ENCODE measurements at places on chromosomes 13 and 19.
A peak's percentile ranks its signal among the peaks of the same experiment; 100 is the strongest.

DNA sequence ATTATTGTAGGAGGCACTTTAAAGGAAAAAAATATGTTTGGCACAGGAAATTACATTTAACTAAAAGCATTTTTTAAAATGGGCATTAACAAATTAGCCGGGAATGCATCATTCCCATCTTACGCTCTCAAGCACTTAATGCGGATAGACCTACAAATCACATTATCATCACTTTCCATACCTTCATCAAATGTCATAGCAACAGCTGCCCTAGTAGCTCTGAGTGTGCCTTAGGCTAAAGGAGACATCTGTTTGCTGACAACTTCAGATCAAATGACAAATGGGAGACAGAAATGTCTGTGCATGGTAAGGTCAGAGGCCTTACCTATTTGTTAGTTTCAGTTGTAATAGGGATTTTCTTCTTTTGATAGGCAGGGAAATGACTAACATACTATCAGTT is 773.2 kb upstream of the SLC10A2 start:
- DNase-seq: no peak

- DNase-seq: peak; percentile 74
These were observed 8.7 kb downstream of the BCL3 start for GRCh38 chr19:44757057-44757734.

DNA sequence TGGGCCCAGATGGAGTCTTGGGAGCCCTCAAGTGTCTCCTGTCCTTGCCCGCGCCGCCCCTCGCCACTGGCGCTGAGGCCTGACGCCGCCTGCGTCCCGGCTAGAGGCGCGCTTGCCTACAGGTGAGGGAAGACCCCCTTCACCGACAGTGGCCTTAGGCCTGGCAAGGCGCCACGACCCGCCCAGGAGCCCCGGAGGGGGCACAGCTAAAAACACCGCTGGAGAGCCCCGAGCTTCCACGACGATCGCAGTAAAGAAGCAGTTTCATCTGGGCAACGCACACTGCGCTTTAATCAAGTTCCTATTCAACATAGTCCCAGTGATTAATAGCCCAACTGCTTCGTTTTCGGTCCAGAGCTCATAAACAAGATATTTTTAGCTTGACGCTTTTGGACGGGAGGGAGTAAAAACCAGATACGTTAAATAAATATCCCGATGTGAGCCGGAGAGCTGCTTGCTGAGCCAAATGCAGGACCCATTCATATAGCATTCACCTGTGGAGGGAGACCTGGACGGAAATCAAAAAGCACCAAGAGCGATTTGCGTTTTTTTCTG is 1.5 kb upstream of the CEBPA start:
- DNase-seq: peak; percentile 29

GRCh38 chr19:3514930-3515329 is 8.8 kb downstream of the FZR1 start:
- peak; percentile 61 for DNase-seq

GRCh38 chr13:46012404-46012803 is 40.1 kb downstream of the ZC3H13 start:
- DNase-seq: no peak

- DNase-seq: no peak
These were observed 2.1 kb downstream of the RPL18A start for GRCh38 chr19:17861542-17862402.

- peak; percentile 8 for DNase-seq
These were observed 79.2 kb upstream of the POMP start for GRCh38 chr13:28579736-28580135.

GRCh38 chr13:113802090-113802531 is 43.1 kb downstream of the TMEM255B start:
- peak; percentile 84 for DNase-seq

- DNase-seq: no peak
These were observed 60.9 kb upstream of the USP29 start for GRCh38 chr19:57058871-57059270.

GRCh38 chr13:91758724-91759123 is 360.3 kb downstream of the GPC5 start:
- DNase-seq: no peak

DNA sequence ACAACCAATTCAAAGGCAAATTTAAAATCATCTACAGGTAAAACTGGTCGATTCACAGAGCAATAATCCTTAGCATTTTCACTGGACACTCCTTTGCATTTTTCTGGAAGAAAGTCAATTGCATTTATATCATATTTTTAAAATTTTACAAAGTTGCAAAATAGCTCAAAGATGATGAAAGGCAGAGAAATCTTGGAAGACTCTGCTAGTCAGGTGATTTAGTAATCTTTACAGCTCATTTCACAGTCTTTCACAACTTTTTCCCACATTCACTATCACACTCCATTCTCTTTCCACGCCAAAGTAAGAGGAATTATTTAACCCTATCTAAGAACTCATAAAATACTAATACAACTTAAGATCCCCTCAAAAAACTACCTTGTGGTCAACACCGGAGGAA is 1063.8 kb downstream of the EFNB2 start:
- no peak for DNase-seq

GRCh38 chr19:335486-336066 is 9.0 kb downstream of the MIER2 start:
- no peak for DNase-seq

DNA sequence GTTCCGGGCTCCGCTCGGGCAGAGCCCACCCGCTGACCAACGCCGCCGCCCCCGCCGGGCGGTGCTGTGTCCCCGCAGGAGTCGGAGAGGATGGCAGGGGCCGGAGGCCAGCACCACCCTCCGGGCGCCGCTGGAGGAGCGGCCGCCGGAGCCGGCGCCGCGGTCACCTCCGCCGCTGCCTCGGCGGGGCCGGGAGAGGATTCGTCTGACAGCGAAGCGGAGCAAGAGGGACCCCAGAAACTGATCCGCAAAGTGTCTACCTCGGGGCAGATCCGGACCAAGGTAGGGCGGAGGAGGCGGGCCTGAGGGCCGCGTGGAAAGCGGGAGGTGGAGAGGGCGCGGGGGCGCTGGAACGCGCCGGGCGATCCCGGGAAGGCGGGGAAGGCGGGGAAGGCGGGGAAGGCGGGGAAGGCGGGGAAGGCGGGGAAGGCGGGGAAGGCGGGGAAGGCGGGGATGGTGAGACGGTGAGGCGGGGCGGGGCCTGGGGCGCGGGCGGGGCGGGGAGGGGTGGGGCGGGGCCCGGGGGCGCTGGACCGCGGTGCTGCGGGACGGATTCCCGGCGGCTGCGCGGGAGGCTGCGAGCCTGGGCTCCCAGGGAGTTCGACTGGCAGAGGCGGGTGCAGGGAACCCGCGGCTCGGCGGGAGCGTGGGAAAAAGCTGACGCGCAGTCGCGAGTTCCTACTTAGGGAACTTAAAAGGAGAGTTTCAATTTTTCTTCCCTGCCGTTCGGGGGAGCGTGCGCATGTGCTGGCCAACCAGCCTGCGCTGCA is 421 bp downstream of the DGKH start:
- peak; percentile 69 for DNase-seq

DNA sequence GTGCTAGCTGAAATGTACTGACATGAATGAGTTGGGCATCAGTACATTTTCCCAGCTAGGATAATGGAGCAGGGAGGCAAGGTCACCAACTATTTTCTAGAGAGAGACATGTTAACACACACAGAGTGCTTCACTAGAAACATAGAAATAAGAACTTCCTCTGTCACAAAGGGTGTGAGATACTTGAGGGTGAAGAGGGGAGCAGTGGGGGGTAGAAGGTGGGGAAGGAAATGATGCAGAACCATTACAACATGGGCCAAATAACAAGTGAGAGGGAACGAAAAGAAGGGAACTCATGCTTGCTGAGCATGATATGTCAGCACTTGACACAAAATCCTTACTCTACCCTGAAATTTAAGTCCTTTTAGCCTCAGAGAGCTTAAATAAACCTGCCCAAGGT is 87.8 kb upstream of the RFC3 start:
- DNase-seq: no peak

- DNase-seq: no peak
These were observed 3.6 kb downstream of the POU4F1 start for GRCh38 chr13:78599645-78600279.

GRCh38 chr19:16118489-16119033 is 6.9 kb downstream of the RAB8A start:
- no peak for DNase-seq

DNA sequence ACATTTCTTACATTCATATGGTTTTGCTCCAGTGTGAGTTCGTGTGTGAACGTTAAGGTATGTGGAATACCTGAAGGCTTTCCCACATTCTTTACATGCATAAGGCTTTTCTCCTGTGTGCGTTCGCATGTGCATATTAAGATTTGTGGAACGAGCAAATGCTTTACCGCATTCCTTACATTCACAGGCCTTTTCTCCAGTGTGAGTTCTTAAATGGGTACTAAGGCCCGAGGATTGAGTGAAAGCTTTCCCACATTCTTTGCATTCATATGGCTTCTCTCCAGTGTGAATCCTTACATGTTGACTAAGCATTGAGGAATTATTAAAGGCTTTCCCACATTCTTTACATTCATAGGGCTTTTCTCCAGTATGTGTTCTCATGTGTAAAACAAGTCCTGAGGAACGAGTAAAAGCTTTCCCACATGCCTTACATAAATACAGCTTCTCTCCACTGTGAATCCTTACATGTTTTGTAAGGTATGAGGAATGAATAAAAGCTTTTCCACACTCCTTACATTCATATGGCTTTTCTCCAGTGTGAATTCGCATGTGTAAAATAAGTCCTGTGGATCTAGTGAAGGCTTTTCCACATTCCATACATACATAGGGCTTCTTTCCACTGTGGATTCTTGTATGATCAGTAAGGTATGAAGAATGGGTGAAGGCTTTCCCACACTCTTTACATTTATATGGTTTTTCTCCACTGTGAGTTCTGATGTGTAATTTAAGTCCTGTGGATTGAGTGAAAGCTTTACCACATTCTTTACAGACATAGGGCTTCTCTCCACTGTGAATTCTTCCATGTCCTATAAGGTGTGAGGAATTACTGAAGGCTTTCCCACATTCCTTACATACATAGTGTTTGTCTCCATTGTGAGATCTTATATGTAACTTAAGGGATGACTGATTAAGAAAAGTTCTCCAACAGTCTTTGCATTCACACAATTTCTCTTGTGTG is 10.7 kb downstream of the ZNF846 start:
- DNase-seq: no peak

- no peak for DNase-seq
These were observed 29.9 kb downstream of the UCHL3 start for GRCh38 chr13:75579529-75579928.

GRCh38 chr13:99959540-99960230 is 11.9 kb downstream of the ZIC5 start:
- DNase-seq: no peak

DNA sequence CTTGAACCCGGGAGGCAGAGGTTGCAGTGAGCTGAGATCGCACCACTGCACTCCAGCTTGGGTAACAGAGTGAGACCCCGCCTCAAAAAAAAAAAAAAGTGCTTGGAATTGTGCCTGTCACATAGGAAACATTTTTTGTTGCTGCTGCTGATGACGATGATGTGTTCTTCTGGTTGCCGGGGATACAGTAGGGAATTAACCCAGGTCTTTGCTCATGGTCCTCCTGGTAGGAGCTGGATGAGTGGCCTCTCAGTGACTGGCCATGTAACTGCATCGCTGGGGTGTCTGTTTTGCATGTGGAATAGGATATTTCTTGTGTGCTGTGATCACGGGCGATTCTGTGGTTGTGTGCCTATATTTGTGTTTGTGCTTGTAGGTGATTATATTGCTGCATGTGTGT is 4.7 kb upstream of the CNFN start:
- no peak for DNase-seq

- no peak for DNase-seq
These were observed 166.7 kb downstream of the USP12 start for GRCh38 chr13:27004866-27005265.

- DNase-seq: peak; percentile 91
These were observed 158.2 kb downstream of the NALCN start for GRCh38 chr13:101258071-101258470.

GRCh38 chr13:75587679-75588078 is 38.1 kb downstream of the UCHL3 start:
- DNase-seq: no peak

DNA sequence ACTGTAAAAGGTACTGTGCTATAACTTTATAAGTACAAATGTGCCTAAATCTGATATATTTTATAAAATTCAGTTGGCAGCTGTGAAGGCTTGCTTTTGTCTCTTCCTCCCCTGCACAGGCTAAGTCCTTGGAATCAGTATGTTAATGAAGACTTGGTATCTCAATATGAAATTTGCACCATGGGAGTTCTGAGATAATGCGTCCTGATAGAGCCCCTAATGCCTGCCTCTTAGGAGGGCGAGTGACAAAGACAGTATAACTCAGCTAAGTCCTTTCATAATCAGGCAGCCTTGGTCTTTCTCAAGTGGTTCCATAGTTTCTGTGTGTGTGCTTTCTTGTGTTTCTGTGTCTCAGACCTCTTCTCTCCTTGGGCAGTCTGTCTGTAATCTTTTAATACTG is 14.7 kb downstream of the LRCH1 start:
- DNase-seq: no peak

DNA sequence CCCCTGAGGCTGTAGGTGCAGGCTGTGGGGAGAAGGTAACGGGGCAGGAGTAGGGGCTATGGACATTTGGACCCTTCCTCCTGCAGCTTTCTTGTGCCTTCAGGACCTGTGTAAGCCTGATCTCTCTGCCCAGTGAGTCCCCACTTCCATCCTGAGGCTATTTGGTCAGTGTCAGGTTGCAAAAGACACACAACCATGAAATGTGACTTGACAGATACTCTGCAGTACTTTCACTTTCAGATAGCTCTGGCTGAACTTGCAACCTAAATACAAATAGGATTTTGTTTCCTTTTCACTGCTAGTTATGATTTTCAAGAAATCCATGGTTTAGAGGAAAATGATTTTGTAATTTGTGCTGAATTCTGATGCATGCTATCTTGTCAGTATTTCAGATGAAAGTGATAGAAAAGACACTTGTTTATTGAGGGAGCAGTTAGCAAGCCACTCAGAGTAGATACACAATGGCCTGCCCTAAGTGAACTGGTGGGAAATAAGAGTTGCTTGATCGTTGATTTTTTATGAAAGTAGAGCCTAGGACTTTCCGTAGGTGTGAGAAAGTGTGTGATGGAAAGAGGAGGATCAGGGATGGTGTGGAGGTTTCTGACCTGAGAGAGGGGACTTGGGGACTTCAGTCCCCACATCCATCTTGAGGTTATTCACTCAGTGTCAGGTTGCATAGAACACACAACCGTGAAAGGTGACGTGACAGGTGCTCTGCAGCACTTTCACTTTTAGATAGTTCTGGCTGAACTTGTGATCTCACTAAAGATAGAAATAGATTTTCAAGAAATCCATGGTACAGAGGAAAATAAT is 18.1 kb upstream of the EID2 start:
- no peak for DNase-seq
